Central memory CD8-positive, alpha-beta T cell (primary cell): ENCODE measurements at places on chromosomes 5 and 9.

GRCh38 chr9:127801955-127802575 is 617 bp upstream of the FPGS start:
- DNase-seq, result no peak

DNA sequence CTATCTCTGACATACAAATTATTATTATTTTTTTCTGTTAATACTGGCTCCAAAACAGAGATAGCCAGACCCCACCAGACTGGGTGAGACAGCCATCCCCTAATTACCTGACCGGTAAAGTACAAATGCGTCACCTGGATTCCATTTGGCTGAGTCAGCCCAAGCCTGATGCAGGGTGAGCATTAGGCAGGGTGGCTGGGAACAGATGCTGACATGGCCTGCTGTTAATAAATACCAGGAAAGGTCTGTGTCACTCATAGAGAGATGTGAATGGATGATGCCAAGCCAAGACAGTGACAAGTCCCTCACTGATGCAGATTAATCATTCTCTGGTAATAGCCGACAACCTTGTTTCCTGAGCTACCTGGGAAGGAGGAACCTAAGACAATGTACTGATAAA is 183.5 kb downstream of the TRIM32 start:
- DNase-seq, result no peak

- no peak for DNase-seq
Measured at GRCh38 chr5:152987131-152987530, 503.3 kb upstream of the GRIA1 start.

DNA sequence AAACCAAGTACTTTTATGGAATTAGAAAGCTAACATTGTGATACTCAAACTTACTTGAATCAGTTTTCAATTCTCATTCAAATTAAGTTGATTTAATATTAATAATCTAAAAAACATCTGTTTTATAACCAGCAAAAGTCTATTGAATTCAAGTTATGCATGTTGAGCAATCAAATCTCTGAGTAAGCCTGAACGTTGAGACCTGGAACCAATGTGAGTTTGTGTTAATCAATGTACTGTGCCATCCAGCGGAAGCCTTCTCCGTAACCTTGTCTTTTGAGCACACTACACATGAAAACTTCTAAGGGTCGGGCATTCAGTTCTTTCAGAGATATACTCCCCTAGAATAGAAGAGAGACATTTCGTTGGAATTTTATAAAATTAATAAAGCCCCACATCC is 25.9 kb downstream of the SAR1B start:
- DNase-seq, result no peak

DNA sequence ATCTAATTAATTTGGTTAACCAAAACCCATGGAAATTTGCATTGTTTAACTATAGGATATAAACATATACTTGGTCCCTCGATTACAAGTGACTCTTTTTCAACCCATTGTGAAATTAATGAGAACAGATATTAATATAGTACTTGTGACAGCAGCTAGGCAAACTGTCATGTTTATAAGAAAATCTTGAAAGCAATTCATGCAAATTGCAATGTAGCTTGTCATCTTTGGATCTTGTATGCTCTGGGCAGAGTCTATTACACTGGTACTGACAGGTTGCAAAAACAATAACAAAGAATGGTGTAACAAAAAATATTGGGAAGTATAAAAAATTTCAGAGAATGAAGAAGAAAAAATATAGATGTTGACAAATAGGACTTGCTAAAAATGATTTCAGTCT is 941.0 kb downstream of the DNAH5 start:
- no peak for DNase-seq

DNA sequence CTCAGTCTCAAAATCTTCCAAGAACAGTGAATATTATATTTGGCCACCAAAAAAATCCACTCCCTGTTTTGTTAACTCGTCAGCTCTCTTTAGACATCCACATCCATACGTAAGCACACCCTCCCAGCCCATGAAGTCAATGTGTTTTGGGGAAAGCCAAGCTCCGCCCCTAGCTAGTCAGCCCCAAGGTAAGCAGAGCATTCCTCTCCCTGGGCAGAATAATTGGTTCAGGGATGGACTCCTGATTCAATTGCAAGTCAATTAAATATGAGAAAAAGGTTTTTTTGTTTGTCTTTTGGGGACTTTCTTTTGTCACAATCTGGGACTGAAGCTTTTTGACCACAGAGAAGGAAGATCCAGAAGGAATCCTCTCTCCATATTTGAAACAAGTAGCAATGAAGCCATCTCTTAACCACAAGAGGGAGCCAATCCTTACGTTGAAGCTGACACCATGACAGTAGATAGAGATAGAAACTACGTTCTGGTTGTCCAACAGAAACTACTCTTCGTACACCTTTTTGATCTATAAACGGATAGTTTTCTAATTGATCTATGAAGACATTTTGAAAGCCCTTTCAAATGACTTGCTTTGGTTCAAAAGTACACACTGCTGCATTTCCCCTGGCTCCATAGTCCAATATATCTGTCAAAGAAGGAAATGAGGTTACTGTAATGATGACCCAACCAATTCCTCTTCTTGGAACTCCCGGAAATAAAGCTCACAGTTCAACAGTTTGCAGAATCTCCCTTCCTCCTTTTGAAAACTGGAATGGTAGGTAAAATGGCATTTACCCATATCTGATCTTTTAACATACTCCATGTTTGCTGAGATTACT is 166.4 kb downstream of the TLE1 start:
- DNase-seq, result no peak

GRCh38 chr9:108333530-108333983 is 522.2 kb downstream of the ACTL7B start:
- no peak for DNase-seq
